ENCODE measurements at places on chromosomes 6 and 20.

- DNase-seq: no peak
Measured at GRCh38 chr6:89615882-89616281, 22.7 kb downstream of the LYRM2 start.

DNA sequence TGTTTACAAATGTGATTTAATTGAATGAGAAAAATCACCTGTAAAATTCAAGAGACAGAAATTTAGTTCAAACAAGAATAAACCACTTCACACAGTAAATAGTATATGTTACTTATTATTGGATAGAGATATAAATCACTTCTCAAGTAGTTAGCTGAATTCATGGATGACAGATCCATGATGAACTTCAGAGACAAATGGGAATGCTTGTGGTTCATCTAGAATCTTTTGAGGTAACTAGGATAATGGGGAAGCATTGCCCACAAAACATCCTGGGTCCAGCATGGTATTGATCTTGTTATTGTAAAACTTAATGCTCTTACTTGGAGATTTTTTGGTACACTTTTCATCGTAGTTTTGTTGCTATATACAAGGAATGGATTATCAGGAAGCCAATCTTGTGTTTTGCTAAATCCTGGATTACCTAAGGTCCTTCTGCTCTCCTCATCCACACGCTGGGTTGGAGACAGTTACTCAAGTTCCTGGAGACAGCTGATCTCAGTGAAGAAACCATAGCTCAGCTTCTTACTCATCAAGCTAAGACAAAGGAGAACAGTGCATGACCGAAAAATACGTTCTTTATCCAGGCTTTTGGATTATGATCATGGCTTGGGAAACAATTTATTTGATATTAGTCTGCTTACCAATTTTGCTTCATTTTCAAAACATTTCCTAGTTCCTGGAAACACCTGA, 142.5 kb upstream of the PREP start:
- DNase-seq: no peak

DNA sequence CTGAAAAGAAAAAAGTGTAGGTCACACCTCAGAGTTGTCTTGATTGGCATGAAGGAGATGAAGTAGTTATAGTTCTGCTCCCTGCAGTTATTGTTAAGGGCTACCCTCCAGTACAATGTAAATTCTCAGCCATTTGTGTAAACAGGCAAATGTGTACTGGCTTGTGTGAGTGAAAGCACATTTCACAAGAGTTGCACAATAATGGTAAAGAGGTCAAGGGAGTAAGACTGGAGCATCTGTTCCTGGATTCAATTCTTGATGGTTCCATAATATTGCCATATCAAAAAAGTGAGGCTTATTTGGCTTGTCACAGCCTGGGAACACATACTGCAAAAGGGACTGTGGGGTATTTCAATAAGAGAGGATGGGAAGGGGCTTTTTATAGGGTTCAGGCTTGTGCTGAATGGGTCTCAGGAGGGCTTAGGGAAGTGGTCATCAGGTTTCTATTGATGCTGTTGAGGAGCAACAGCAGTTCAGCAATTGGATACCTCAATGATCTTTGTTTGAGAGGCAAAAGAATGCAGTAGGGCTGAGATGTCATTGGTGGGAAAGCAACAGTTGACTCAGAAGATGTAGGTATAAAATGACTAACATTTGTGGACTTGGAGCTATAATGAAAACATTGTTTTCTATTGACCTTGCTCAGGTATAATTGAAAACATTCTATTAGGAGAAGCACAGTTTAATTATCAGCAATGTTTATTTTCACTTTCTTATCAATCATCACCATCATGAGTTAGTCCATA, 402.6 kb downstream of the BCKDHB start:
- DNase-seq: no peak

DNA sequence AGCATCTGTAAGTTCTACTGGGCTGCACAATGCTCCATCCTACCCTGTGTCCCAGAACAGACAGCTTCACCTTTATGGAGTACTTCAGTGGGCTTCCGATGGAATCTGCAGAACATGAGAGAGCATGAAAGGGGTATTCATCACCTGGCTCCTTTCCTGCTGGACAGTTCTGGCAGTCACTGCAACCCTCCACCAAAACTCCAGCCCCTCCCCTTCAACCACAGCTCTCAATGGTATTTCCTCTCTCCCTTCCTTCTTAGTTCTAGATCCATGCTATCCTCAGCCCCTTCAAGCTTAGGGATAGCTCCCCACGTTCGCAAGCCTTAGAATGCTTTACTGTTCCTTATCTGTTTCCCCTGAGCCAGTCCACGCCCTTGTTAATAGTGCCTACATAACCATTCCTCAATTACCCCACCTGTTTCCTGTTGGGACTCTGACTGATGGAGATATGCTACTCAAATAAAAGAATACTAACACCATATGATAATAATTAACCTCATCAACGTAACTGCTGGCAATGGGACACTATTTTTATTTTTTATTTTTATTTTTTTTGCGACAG, 26.8 kb downstream of the TRAM2 start:
- DNase-seq: no peak

GRCh38 chr6:121743691-121744090, 308.2 kb downstream of the GJA1 start:
- no peak for DNase-seq

DNA sequence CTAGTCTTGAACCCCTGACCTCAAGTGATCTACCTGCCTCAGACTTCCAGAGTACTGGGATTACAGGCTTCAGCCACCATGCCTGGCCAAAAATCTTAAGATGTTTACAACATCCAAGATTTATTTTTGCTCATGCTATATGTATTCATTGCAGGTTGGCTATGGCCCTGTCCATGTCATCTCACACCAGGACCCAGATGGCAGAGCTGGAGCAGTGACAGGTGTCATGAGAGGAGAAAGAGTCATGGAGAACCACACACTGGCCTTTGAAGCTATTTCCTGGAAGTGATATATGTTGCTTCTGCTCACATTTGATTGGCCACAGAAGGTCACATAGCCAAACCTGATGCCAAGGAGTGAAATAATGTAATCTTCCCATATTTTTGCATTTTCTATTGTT, 13.8 kb upstream of the DDR1 start:
- DNase-seq: no peak

GRCh38 chr6:39228111-39228971, 934 bp downstream of the KCNK5 start:
- no peak for DNase-seq

DNA sequence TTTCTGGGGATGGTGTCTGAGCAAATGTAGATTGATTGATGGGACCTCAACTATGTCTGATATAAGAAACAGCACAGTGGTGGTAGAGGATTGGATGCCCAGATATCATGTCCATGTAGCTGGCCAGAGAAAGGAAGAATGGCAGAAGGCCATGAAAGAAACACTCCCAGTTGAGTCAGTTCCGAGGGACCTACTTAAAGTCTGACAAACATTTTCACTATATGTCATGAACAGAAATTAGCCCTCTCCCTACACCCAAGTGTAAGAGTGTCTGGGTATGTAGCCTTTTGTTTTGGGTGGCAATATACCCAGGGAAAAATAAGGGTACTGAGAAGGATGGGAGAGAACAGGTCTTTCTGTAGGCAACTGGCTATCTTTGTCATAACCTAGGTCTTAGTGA, 434.2 kb downstream of the BCKDHB start:
- DNase-seq: no peak

DNA sequence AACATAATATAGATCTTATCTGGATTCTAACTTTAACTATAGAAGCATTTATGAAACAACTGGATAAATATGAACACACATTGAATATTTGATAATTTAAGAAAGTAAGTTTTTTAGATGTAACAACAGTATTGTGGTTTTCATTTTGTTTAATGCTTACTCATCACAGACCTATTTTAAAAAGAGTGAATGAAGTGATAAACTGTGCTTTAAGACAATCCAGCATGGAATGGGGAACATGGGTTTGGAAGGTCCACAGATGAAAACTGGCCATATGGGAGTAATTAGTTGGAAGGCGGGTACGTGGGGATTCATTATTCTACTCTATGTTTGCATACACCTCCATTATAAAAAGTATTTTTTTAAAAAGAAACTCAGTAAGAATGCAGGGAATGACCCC, 21.2 kb downstream of the EPB41L2 start:
- DNase-seq: no peak

DNA sequence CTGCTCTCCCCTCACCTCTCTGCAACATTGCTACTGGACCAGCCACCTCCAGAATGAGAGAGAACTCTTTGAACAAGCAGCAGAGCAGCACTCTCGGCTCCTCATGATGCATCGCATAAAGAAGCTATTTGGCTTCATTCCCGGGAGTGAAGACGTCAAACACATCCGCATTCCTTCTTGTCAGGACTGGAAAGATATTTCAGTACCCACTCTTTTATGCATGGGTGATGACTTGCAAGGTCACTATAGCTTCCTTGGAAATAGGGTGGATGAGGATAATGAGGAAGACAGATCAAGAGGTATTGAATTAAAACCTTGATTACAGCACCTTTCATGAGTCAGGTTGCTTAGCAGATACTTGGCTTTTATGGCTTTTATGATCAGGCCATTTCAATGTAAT, 4.3 kb downstream of the CALHM4 start:
- DNase-seq: no peak

DNA sequence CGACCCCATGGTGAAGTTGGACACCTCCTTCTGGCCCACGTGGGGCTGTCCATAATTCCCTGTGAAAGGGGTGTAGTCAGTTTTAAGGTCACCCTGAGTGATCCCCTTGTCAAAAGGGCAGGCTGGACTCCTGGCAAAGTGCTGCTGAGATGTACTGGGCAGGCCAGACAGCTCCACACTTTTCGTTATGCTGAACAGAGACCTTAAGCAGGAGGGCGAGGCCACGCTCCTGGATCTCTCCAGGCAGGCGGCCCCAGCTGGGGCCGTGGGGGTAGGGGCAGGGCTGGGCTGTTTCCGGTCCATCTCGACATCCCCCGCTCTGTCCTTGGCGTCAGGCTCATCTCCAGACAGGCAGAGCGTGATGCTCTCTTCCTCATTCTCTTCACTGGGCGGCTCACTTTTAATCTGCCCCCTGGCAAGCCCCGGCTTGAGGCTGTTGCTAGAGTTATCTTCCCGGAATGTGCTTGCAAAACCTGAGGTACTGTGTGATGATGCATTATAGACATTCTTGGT, 56.7 kb downstream of the GJA10 start:
- no peak for DNase-seq

Measured in effector memory CD8-positive, alpha-beta T cell (primary cell).